Heart right ventricle (tissue), 16 donors: ENCODE measurements at places on chromosomes 13 and 19. TPM values are rescaled to one million over a fixed set of nuclear protein-coding genes. Genes with fewer than 3 reads are reported as not detected.
A peak's percentile ranks its signal among the peaks of the same experiment; 100 is the strongest.

- H3K27me3 ChIP-seq = no peaks in the 10 kb centered on the region
- DNase-seq = no peak
- H3K4me3 ChIP-seq = no peak overlapping the region
- H3K36me3 ChIP-seq = no peaks in the 10 kb centered on the region
- no peak overlapping the region for H3K27ac ChIP-seq
Measured at GRCh38 chr13:65143920-65144319, 2086.2 kb downstream of the PCDH9 start.

- H3K4me1 ChIP-seq = peaks cover 10% of the 10 kb centered on the region
- DNase-seq = no peak
- no peaks in the 10 kb centered on the region for H3K36me3 ChIP-seq
Measured at GRCh38 chr19:29247051-29247450, 34.1 kb upstream of the UQCRFS1 start.

KRTDAP gene
- total RNA-seq = not detected

- peak overlapping the region; percentile 58 for H3K27ac ChIP-seq
- peaks cover 31% of the 10 kb centered on the region for H3K4me1 ChIP-seq
Measured at GRCh38 chr19:57829316-57829715, 783 bp upstream of the ZNF587B start.

GRCh38 chr19:46256855-46257254, 27.3 kb downstream of the IGFL1 start:
- H3K4me3 ChIP-seq = no peak overlapping the region
- H3K27ac ChIP-seq = no peak overlapping the region
- no peaks in the 10 kb centered on the region for H3K36me3 ChIP-seq
- DNase-seq = no peak
- peaks cover 25% of the 10 kb centered on the region for H3K27me3 ChIP-seq

DNA sequence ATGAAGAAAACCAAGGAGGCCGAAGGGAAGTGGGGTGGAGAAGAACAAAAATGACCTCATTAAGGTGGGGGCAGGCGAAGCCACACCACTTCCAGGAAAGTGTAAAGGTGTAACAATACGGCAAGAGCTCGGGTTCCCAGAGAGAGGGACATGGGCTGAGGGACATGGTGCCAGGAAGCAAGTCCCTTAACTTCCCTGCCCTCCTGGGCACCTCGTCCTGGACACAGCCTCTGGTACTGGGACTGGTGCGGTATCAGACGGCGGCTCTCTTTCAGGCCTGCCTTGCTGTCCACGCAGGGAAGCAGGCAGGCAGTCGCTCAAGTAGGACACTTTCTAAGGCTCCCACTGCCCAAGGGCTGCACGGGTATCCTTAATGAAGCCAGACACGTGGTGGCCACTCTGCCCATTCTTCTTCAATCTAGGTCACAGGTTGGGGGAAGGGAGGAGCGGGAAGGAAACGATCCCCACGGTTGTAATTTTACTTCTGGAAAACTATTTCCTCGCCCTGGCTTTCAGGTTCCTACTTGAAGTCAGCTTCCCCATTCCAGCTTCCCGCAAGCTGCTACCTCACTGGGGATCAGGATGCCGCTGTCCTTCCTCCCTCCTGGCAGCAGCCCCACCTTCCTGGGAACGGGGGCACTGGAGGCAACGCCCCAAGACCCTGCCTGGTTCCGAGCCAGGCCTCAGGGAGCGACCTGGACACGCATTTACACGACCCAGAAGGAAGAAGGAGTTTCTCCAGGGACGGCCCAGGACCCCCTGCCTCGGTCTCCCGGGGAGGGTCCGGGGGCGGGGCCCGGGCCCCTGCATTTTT, 1.2 kb downstream of the AP3D1 start:
- H3K4me1 ChIP-seq = peaks cover 41% of the 10 kb centered on the region
- H3K27me3 ChIP-seq = no peaks in the 10 kb centered on the region
- peaks cover 27% of the 10 kb centered on the region for H3K36me3 ChIP-seq
- H3K4me3 ChIP-seq = peak overlapping the region; percentile 71
- peak overlapping the region; percentile 79 for H3K27ac ChIP-seq
- no peak for DNase-seq

GRCh38 chr19:50147462-50148423, 15.3 kb downstream of the IZUMO2 start:
- peak; percentile 89 for DNase-seq
- H3K27me3 ChIP-seq = no peaks in the 10 kb centered on the region
- peaks cover 10% of the 10 kb centered on the region for H3K4me1 ChIP-seq
- H3K27ac ChIP-seq = peak overlapping the region; percentile 78
- H3K4me3 ChIP-seq = peak overlapping the region; percentile 76

SIGLEC10 gene
- 0.66 TPM for total RNA-seq

DNA sequence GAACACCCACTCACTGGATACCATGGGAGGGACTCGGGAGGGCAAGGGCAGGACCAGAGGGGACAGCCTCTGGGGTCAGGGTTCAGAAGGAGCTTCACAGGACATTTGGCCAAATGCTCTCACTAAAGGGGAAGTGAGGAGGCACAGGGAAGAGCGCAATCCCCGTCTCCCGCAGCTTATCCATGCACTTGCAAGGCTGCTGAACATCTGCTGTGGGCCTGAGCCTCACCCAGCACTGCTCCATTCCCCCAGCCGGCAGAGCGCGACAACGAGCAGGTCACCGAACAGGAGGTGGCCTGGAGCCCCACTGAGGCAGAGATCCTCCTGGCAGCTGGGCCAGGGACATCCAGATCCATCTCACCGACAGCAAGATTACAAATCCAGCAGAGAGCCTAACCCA, 23.3 kb downstream of the ELAVL1 start:
- peaks cover 7% of the 10 kb centered on the region for H3K36me3 ChIP-seq
- peaks cover 28% of the 10 kb centered on the region for H3K4me1 ChIP-seq
- H3K27me3 ChIP-seq = no peaks in the 10 kb centered on the region
- H3K4me3 ChIP-seq = no peak overlapping the region

DNA sequence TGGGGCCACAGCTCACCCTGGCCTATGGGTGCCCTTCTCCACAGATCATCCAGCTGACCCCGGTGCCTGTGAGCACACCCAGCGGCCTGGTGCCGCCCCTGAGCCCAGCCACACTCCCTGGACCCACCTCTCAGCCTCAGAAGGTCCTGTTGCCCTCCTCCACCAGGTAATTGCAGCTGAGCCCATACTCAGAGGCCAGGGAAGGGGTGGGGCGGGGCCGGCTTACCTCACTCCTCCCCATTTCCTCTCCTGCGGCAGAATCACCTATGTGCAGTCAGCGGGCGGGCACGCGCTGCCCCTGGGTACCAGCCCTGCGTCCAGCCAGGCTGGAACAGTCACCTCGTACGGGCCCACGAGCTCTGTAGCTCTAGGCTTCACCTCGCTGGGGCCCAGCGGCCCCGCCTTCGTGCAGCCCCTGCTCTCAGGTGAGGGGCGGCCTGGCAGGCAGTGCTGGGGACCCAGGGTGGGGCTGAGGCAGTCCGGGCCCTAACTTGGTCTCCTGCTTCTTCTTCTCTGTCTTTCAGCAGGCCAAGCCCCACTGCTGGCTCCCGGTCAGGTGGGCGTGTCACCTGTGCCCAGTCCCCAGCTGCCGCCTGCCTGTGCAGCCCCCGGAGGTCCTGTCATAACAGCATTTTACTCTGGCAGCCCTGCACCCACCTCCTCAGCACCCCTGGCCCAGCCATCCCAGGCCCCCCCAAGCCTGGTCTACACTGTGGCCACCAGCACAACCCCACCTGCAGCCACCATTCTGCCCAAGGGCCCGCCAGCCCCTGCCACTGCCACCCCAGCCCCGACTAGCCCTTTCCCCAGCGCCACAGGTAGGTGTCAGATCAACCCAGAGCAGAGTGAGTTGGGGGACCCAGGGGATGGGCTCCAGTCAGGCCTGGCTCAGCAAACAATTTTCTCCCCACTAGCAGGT, 9.6 kb upstream of the PRR19 start:
- no peaks in the 10 kb centered on the region for H3K27me3 ChIP-seq
- no peak overlapping the region for H3K4me3 ChIP-seq
- no peak overlapping the region for H3K27ac ChIP-seq
- no peaks in the 10 kb centered on the region for H3K4me1 ChIP-seq
- no peak for DNase-seq

GRCh38 chr19:33444562-33445441, 71.3 kb downstream of the CEBPG start:
- no peak overlapping the region for H3K27ac ChIP-seq
- H3K4me3 ChIP-seq = no peak overlapping the region
- no peaks in the 10 kb centered on the region for H3K27me3 ChIP-seq

GRCh38 chr19:11066326-11066725, 22.9 kb upstream of the LDLR start:
- no peak overlapping the region for H3K4me3 ChIP-seq
- H3K27ac ChIP-seq = no peak overlapping the region
- H3K4me1 ChIP-seq = no peaks in the 10 kb centered on the region
- H3K36me3 ChIP-seq = peaks cover 55% of the 10 kb centered on the region

- no peaks in the 10 kb centered on the region for H3K36me3 ChIP-seq
- H3K4me1 ChIP-seq = no peaks in the 10 kb centered on the region
- DNase-seq = peak; percentile 40
Measured at GRCh38 chr13:36163809-36164308, 32.7 kb upstream of the DCLK1 start.

GRCh38 chr13:30355384-30355699, 48.0 kb upstream of the KATNAL1 start:
- no peak overlapping the region for H3K27ac ChIP-seq
- H3K4me3 ChIP-seq = no peak overlapping the region
- H3K27me3 ChIP-seq = no peaks in the 10 kb centered on the region

DNA sequence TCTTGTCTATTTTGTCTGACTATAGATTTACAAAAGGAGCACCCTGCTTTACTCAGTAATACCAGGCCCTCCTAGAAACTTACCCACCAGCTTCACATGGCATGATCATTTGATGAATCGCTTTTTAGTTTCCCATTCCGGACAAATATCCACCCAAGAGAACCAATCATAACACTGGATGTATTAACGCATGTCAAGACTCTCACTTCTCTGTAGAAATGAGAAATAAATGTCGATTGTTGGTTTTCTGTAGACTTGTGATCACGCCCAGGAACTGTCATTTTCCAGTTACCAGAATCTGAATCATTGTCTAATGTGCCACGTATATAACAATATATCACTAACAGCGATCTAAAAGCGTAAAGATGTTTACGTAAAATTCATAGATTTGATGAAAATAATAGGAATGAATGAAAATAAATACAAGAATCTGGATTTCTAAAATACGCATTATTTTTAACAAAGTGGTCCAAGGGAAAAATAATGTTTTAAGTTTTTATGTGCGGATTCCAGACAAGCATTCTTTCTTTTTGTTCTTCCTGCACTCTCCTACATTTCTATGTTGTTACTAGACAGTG, 14.0 kb downstream of the CDX2 start:
- H3K4me3 ChIP-seq = no peak overlapping the region
- H3K36me3 ChIP-seq = no peaks in the 10 kb centered on the region
- H3K4me1 ChIP-seq = peaks cover 6% of the 10 kb centered on the region
- H3K27ac ChIP-seq = no peak overlapping the region

DNA sequence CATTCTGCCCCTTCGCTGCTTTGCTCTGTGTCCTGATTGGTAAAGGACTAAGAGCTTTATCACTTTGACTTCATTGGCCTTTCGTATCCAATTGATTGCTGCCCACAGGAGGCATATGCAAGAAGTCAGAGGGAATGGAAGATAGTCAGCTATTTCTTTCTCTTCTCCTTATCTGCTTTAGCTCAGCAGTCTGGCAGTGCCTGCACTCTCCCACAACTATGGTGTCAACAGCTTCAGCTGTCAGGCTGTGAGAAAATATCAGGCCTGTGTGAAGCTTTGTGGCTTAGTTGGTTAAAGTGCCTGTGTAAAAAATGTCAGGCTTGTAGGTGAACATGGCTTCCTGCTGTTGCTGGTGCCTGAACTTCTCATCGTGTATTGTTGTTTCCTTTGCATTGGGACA, 243.0 kb downstream of the PCDH17 start:
- no peak overlapping the region for H3K27ac ChIP-seq
- no peaks in the 10 kb centered on the region for H3K36me3 ChIP-seq
- no peak overlapping the region for H3K4me3 ChIP-seq
- DNase-seq = no peak
- H3K27me3 ChIP-seq = no peaks in the 10 kb centered on the region

ZNF99 gene
- total RNA-seq = 0.05 TPM

DNA sequence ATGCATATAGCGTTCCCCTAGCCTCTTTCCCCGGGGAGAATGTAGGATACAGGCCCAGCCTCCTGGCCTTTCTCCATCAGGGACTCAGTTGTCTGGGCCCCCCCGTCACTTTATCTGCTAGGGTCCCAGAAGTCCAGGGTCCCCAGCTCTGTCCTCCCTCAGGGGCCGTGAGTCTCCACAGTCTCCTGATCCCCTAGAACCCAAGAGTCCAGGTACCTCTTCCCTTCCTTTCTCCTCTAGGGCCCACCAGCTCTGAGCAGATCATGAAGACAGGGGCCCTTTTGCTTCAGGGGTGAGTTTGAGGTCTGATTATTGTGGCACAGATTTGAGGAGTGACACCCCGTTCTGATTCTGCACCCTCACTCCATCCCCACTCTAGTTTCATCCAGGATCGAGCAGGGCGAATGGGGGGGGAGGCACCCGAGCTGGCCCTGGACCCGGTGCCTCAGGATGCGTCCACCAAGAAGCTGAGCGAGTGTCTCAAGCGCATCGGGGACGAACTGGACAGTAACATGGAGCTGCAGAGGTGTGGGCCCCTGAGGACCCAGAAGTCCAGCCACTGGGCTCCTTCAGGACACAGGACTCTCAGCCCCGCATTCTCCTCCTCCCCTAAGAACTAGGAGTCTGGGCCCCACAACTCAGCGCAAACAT, 758 bp downstream of the BAX start:
- H3K27ac ChIP-seq = peak overlapping the region; percentile 96
- H3K4me1 ChIP-seq = peaks cover 19% of the 10 kb centered on the region
- peak overlapping the region; percentile 98 for H3K4me3 ChIP-seq
- no peaks in the 10 kb centered on the region for H3K27me3 ChIP-seq
- peaks cover 3% of the 10 kb centered on the region for H3K36me3 ChIP-seq

GRCh38 chr19:11194656-11195558, 2.4 kb downstream of the KANK2 start:
- peak; percentile 52 for DNase-seq
- H3K36me3 ChIP-seq = peaks cover 69% of the 10 kb centered on the region
- H3K4me3 ChIP-seq = peak overlapping the region; percentile 88
- H3K4me1 ChIP-seq = peaks cover 70% of the 10 kb centered on the region

DNA sequence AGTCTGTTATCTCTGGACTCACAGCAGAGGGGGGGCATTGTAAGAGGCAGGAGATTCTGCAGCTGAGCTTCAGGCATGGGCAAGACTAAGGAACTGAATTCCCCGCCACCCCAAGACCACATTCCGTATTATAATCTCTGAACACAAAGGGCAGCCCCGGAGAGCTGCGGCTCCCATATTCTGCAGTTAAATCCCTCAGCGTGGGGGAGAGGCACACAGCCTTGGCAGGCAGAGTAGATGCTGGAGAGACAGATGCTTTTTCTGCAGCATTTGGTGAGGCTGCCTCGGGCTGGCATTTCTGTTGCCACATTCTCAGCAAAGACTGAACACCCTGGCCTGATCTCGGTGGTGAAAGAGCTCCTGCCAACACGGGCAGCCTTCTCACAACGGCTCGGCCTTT, 12.9 kb downstream of the CHAF1A start:
- no peaks in the 10 kb centered on the region for H3K36me3 ChIP-seq
- H3K4me1 ChIP-seq = peaks cover 8% of the 10 kb centered on the region
- H3K4me3 ChIP-seq = no peak overlapping the region
- H3K27ac ChIP-seq = no peak overlapping the region
- no peak for DNase-seq

- H3K27ac ChIP-seq = no peak overlapping the region
- no peaks in the 10 kb centered on the region for H3K4me1 ChIP-seq
Measured at GRCh38 chr19:16168465-16169081, 4.8 kb downstream of the CIB3 start.
